Stimulated activated CD8-positive, alpha-beta memory T cell treated with anti-CD3 and anti-CD28 coated beads, Interleukin-15, amount 100 ng/mL, for 24 hours (primary cell): ENCODE measurements at places on chromosomes 5 and 9.
A peak's percentile ranks its signal among the peaks of the same experiment; 100 is the strongest.

GRCh38 chr5:149961186-149961685 lies 678 bp downstream of the SLC26A2 start:
- DNase-seq = no peak

DNA sequence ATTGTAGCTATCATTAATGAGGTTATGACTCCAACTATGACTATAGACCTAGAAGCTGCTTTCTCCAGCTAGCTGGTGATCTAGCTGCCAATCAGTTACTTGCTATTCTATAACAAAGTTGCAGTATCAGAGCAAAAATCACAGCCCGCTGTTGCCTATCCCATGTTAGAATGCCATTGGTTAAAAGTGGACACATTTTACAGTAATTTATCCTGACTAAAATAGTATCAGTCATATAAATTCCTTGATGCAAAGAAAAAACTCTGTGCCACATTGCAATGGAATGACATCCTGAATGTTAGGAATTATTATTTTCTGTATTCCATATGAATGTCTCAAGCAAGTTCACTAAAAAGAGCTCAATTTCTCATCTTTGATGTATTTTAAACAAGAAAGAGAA lies 626.5 kb downstream of the PDE4D start:
- no peak for DNase-seq

DNA sequence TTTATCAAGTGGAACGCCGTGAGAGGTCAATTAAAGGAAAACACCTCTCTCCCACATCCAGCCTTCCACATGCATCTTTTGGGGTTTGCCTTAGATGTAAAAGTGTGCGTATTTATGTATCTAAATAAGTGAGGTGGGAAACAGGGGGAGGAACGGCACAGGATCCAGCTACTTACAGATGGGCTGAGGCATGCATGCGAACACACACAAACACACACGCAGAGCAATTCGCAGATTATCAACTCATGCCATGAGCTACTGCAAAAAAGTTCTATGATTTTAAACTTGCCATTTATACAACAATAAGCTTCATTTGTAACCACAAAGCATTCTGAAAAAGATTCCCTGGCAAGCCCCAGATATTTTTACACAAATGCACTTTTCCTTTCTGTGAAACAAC lies 242.1 kb downstream of the BNC2 start:
- DNase-seq = no peak

- no peak for DNase-seq
Observed at GRCh38 chr9:88651682-88652633, 117.0 kb downstream of the NXNL2 start.

DNA sequence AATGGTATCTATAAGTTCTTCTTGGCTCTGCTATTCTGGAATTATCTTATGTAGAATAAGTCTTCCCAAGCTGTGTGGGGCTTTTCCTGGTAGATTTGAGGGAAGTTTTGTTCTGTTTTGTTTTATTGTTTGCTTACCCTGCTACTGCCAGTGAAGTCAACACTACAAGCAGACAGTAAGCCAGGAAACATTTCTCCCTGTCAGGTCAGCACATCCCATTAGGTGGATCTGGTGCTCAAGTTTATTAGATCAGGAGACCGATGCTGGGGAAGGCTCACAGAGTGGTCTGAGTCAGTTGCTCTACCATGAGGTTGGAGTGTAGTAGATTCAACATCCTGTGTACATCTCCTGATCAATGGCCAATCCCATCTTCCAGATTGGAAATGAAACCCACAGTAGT lies 79.1 kb downstream of the ADRB2 start:
- DNase-seq = no peak

GRCh38 chr9:84750152-84750865 lies 80.8 kb downstream of the NTRK2 start:
- no peak for DNase-seq

GRCh38 chr9:137028263-137029057 lies 423 bp upstream of the ABCA2 start:
- peak; percentile 44 for DNase-seq

- DNase-seq = no peak
Observed at GRCh38 chr9:107243742-107244141, 39.3 kb upstream of the RAD23B start.

- DNase-seq = no peak
Observed at GRCh38 chr5:65098393-65098792, 329.7 kb downstream of the CWC27 start.

DNA sequence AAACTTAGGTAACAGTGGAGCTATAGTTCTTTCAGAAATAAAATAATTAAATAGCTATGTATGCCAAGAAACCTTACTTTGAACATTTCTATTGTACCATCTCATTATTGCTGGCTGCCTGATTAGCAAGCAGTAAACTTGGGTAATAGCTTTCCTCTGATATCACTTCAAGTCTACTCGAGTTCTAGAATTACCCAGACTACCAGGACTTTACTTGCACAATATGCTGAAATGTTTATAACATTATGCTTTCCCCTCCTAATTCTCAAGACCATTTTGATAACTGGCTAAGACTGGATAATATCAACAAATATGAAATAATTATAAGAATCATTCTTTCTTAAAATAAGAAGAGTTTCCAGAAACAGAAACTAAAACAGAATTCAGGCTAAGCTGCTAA lies 512.6 kb downstream of the RAB3C start:
- no peak for DNase-seq
